ENCODE measurements at places on chromosomes 12 and 14.

- DNase-seq, result no peak
Observed at GRCh38 chr12:57759360-57759980, 4.6 kb downstream of the MARCHF9 start.

DNA sequence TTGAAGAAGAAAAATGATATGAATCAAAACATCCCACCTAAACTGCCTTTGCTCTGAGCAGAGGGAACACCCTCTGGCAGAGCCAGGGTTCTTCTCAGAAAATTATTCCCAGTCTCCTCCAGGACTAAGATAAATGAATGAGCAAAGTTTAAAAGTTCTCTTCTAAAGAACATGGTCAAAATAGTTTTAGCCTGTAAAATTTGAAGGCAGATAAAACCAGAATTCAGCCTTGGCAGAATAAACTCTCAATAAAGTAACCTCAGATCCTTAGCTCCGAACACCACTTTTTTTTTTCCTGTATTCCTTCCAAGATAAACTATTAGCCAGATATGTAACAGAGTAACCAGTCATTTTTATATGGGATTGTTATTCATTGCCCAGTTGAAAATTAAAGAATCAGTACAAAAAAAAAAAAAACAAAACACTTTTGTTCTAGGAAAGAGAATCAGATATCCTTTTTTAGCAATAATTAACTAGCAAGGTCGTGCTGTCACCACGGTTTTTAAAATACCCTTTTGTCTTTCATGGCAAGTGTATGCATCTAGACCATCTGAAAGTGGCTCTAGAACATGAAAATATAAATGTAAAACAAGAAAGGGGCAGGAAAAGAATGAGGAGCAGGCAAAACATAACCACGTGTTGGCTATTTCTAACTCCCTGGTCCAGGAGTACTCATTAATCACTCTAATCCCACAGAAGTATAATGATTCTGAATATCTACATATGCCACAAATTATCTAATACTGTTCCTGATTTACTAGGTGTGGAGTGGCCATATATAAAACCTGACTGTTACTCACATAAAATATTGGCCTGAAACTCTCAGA, 60.8 kb downstream of the CAPZA3 start:
- no peak for DNase-seq

GRCh38 chr14:22282949-22283348, 306.1 kb downstream of the DAD1 start:
- no peak for DNase-seq

DNA sequence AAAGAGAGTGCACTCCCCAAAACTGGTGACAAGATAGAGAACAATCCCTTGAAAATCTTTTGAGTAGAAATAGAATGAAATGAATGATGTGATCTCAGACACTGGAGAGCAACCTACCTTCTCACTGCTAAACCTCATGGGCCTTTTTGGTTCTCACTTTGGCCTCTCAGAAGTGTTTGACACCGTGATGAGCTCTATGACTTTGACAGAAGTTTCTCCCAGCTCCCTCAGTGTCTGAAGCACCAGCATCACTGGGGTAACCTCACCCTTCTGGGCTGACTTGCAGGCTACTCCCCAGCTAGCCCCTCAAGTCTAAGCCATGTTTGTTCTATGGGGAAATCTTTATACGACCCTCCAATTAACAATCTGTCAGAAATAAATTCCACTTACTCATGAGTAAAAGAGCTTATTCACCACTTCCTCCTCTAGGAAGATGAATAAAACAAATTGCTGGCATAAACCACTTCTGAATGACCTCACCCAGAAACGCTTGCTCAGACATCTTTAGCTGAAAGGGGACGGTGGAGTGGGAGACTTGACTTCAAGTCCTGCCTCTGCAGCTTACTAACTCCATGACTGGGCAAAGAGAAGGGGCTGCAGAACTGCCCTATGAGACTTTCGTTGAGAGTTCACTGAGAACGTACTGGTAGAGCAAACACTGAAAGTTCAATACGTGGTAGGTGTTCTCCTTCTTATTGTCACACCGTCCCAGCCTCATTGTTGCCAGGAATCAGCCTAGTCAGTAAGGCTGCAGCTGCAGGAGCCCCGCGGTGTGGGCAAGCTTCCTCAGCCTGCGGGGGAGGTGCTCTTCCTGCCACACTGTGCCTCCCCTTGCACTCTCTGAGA, 46.5 kb downstream of the ST8SIA1 start:
- no peak for DNase-seq

- no peak for DNase-seq
Observed at GRCh38 chr12:107511292-107511691, 174.3 kb upstream of the PWP1 start.

- DNase-seq, result no peak
Observed at GRCh38 chr12:109989380-109989779, 6.8 kb downstream of the GIT2 start.

DNA sequence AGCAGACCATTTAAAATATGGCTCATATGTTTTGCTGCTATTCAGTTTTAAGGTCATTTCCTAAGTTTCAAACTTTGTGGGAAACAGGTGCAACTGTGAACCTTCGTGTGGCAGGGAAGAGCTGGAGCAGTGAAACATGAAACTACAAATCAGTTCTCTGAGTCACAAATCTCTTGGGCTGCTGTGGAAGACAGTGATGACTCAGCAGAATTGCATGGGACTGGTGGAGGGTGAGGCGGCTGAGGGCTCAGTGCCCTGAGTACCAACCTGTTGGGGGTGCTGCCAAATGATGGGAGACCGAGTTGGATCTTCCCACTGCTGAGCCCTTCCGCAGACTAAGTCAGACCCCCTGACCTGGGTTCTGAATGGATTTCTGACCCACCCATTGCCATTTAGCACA, 8.4 kb upstream of the CALM1 start:
- DNase-seq, result no peak

Measured in DMS153 (cell line).